ENCODE measurements at places on chromosomes 3 and 15. TPM values are rescaled to one million over a fixed set of nuclear protein-coding genes. Genes with fewer than 3 reads are reported as not detected.

GRCh38 chr3:137204409-137204808, 246.6 kb downstream of the IL20RB start:
- no peak for DNase-seq

DNA sequence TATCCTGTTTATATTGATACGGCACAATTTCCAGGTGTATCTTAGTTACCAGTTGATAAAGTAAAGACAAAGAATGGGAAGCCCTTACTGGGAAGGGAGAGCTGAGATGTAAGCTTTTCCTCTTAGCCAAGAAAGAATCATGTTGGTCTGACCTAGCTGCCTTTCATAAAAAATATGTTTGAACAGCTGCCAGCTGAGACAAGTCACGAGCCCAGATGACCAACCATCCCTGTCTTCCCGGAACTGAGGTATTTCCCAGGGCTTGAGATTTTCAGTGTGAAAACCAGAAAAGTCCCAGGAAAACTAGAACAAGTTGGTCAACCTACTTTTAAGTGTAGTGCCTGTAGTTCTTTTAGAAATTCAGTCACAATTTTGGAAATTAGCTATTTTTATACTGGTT, 3.6 kb upstream of the MYH15 start:
- no peak for DNase-seq

PLXNA1 gene
- total RNA-seq = 7.6 TPM

CLDN16 gene
- total RNA-seq = not detected
